ENCODE measurements at places on chromosomes 16 and 17.
A peak's percentile ranks its signal among the peaks of the same experiment; 100 is the strongest.

DNA sequence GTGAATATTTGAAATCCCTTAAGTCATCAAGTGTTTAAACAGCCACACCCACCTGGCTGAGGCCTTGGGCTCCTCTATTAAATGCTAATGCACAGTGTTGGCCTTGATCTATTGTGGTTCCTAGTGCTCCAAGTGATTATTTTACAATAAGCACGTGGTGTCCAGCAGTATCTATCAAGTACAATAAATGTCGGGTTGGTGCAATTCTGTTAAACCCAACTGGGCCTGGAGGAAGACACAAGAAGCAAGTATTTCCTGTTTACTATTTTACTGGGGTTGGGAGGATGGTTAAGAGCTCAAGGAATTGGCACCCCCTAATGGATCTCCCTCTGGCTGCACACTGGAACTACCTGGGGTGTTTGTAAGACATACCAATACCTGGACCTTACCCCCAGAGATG is 72.1 kb upstream of the HNF1B start:
- DNase-seq = no peak

DNA sequence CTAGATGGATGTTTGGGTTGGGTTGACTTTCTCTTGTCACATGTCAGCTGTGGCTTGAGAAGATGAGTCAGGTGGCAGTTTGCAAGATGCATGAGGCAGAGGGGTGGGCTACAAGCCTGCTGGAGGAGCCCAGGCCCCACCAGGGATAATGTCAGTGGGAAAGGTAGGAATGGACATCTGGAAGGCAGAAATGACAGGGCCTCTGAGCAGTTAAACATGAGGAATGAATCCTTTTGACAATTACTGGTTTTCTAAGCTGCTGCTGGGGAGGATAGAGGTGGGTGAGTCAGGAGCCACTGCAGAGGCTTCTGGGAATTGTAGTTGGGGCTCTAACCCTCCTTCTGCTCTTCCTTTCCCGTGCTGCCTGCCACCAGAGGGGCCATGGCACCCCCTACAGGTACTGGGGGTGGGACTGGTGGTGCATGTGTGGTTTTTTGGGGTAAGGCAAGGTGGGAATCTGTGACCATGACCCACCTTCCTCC is 15.7 kb downstream of the SLC52A1 start:
- DNase-seq = peak; percentile 64

DNA sequence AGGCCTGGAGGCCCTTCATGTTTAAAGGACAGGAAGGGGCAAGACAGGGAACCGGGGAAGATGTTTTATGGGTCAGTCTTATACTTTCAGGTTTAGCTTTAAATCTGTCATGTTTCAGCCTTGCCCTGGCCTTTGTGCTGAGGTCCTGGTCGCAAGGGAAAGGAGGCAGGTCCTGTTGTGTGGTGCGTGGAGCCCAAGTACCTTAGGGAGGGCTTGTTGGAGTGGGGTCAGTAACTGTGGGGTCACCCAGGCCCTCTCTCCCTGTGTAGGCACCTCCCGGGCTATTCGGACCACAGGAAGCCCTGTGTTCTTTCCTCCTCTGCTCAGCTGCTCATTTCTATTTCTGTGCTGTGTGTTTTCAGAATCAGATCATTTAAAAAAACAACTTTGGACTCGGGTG is 42.7 kb downstream of the MPRIP start:
- no peak for DNase-seq

- DNase-seq = no peak
Measured at GRCh38 chr17:10651927-10652326, 5.2 kb downstream of the MYH3 start.

- no peak for DNase-seq
Measured at GRCh38 chr17:76276461-76277299, 11.5 kb downstream of the UBALD2 start.
